ENCODE measurements at places on chromosomes 4 and X.
A peak's percentile ranks its signal among the peaks of the same experiment; 100 is the strongest.

DNA sequence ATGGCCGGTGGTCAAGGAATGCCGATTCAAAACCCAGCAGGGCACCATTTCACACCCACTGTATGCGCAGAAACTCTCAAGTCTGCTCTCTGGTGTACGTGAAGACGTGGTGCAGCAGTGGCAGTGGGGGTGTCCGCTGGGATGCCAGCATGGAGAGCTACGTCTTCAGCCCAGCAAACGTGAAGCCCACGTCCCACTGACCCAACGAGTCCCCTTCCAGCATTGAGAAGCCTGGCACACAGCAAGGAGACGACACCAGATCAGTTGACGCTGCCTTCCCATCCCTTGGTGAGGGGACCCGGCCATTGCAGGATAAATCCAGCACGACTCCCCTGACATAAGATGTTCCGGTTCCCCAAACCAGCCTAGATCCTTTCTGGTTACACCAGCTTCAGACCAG is 2.2 kb upstream of the PLXNB3 start:
- peak; percentile 27 for DNase-seq

GRCh38 chr4:7595934-7596461 is 161.3 kb upstream of the PSAPL1 start:
- no peak for DNase-seq

DNA sequence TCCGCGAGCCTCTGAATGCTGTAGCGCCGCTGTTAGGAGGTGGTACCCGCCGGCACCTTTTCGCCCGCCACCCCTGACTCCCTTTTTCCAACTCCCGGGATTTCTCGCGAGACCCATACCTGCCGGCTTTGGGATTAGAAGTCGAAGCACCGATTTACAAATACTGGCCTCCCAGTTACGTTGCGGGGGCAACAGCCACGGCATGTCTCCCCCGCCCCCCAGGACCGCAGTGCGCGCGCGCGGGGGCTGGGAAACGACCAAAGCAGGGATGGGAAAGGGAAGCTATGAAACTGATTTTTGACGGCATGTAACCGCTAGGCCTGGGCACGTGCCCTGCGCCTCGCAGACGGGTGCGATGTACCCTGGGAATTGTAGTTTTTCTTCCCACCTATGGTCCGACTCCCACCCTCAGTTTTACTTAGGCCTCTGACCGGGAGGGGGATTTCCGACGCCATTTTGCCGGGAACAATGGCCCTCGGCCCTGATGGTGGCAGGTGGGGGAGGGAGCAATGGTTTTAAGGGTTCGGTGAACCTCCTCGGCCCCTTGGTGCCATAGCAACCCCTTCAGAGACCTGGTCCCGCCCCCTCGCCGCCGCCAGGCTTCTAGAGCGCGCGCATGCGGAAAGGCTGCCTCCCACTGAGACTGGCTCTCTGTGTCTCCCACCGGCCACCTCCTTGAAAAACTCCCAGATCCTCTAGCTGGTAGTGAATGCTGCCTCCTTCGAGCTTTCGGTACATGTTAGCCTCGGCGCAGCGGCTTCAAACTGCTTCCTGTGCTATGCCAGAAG is 772 bp upstream of the WNK3 start:
- DNase-seq: peak; percentile 87

- no peak for DNase-seq
Measured at GRCh38 chr4:84389406-84389805, 109.7 kb downstream of the NKX6-1 start.

DNA sequence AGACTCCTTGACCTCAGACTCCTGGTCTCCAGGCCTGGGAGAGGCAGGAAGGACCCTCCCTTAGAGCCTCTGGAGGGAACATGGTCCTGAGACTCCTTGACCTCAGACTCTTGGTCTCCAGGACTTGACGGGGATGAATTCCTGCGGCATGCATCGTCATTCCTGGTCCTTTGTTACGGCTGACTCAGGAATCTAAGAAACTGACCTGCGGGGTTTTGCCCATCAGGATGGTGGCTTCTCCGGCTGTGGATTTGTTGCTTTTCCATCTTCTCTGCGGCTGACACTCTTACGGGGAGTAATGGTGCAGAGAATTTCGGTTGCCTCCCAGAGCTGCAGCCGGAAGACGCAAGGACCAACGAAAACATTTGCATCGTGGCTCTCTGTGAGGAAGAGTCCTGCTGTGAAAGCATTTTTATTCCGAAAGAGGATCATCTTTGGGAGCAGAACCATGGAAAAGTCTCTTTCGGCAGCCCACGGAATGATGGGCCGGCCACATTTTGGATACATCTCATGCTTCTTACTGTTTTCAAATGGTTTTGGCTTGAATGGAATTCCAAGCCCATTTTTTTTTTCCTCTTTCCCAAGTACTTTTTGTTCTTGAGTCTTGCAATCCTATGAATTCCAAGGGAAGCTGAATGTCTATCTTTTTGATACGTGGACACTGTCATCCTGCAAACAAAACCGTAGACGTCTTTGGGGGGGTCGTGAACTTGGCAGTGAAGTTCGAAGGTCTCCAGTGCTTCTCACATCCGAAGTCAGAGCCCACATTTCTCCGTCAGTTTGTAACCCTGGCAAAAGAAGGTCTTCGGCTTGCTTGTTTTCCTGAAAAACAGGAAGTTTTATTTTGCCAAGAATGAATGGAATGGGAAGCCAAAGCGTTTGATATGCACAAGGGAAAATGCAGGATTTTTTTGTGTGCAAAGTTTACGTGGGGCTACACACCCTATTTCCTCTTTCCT is 36.5 kb downstream of the SHOX start:
- DNase-seq: no peak

GRCh38 chrX:125137521-125137920 is 182.2 kb upstream of the TEX13C start:
- no peak for DNase-seq

DNA sequence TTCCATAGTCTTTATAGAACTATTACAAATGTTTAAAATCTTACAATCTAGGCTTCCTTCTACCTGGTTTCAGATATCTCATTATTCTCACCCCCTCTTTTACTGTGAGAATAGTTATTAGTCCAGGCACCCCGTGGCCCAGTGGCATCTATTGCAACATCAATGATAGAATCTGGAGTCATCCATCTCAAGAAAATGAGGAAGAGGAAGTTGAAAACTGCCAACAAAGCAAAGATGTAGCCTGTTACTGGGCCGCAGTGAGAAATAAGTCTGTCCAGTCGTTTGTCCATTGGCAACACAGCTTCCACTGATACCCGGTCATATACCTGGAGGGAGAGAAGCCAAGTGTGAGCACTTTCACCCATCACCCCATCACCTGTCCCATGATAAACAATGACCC is 6.0 kb upstream of the ASB11 start:
- DNase-seq: no peak

GRCh38 chrX:152632445-152633097 is 5.1 kb upstream of the GABRQ start:
- peak; percentile 72 for DNase-seq

DNA sequence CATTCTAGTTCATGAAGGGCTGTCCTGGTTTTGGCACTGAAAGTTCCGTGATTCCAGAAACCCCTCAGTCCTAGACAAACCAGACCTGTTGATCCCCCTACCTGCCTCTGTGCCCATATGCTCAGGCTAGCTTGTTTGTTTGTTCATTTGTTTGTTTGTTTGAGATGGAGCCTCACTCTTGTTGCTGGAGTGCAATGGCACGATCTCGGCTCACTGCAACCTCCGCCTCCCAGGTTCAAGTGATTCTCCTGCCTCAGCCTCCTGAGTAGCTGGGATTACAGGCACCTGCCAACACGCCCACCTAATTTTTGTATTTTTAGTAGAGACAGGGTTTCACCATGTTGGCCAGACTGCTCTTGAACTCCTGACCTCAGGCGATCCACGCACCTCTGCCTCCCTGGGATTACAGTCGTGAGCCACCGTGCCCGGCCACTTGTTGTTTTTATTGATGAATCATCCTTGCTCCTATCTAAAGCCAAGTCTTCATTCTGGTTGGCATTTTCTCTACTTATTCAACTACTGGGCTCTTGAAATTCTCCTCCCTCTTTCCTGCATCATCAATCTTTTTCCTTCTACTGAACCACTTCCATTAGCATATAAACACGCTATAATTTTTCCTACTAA is 86.3 kb upstream of the BMP2K start:
- DNase-seq: no peak

GRCh38 chr4:103645991-103646390 is 73.8 kb downstream of the TACR3 start:
- DNase-seq: no peak

- no peak for DNase-seq
Measured at GRCh38 chr4:25117274-25117673, 43.0 kb downstream of the SEPSECS start.

GRCh38 chr4:156803056-156803455 is 168.5 kb downstream of the PDGFC start:
- DNase-seq: no peak

DNA sequence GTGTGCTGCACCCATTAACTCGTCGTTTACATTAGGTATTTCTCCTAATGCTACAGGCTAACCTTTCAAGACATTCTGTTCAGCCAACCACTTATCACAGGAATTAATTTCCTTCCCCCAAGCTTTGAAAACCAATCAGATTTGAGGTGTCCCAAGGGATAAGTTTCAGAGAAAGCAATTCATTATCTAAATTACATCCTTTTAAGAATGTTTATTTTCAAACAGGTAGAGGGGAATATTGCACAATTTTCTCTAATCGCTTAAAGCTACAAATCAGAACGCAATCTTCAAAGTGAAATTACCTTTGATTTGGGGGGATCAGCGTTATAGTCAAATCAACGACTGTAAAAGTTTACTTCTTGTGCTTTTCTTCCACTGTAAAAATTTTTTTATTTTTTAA is 1.6 kb downstream of the CLOCK start:
- no peak for DNase-seq

GRCh38 chrX:101658661-101659491 is 774 bp downstream of the ARMCX2 start:
- DNase-seq: peak; percentile 83

GRCh38 chrX:68895341-68895755 is 66.5 kb downstream of the EFNB1 start:
- no peak for DNase-seq

GRCh38 chr4:71210823-71211222 is 128.0 kb upstream of the SLC4A4 start:
- no peak for DNase-seq

GRCh38 chr4:164768516-164768915 is 14.6 kb downstream of the SMIM31 start:
- no peak for DNase-seq

GRCh38 chr4:176548571-176548970 is 228.8 kb downstream of the SPCS3 start:
- DNase-seq: peak; percentile 33

DNA sequence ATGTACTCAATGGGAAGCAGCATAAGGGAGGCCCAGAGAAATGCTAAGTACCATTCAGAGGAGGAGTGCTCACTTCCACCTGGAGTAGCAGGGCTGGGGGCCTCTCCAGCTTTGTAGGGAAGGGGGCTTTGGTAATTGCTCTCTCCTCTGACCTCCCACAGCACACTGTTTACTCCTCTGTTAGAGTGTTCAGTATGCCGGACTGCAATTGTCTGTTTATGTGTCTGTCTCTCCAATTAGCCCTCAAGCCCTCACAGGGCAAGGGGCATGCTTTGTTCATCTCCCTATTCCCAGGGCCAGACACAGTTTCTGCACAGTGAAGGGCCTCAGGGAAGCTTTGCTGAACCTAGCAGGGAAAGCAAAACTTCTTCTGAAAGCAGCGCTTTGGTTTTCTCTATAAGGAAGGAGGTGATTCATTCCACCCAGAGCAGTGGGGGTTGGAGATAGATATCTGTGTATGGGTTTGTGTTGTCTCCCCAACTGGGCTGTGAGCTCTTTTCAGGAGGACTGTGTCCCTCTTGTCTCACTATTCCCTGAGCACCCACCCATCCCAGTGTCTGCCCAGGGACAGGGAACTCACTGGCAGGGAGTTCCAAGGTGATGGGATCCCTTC is 50.0 kb upstream of the VMA21 start:
- DNase-seq: no peak

DNA sequence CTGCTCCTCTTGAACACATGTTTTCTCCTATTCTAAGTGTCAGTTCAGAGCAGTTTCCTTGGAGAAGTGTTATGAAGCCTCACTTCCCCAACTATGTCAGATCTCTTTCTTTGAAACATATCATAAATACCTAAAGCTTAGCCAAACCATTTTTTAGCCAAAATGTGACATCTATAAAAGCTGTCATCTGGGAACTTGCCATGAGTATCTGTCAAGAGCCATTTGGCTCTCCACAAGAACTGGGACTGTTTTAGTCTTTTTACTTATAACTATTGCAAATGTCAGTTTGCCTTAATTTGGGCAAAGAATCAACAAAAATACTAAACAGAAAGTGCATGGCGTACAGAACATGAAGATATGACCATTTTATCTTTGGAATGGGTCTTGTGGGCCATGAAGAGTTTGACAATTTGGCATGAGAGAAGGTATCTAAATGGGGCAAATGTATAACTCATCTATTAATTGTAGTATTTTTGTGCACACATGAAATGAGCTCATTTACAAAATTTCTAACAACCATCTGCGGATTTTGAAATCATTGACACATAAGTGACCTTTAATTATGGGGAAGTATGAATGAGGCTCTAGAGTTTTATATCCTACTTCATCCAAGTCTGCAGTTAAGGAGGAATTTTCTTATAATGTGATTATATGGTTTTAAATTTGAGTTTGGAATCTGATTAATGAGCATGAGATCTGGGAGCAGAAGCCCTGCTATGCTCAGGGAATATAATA is 129.1 kb upstream of the PACRGL start:
- no peak for DNase-seq
